ENCODE measurements at places on chromosomes 4 and X.

DNA sequence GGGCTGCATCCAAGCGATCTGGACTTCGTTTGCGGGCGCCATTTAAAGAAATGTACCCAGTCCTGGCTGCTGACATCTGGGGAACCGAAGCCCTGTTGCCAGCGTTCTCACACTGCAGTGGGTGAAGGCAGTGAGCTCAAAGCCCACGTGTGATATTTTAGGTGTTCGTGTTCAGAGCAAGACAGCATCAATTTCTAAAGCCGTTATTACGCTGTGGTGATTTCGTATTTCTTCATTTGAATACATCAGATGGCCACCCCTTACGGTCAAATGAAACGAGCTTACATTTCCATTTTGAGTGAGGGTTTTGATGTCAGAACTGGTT, 376 bp upstream of the C4orf36 start:
- no peak for DNase-seq

GRCh38 chrX:40127052-40127451, 29.3 kb upstream of the BCOR start:
- DNase-seq: peak; percentile 40

DNA sequence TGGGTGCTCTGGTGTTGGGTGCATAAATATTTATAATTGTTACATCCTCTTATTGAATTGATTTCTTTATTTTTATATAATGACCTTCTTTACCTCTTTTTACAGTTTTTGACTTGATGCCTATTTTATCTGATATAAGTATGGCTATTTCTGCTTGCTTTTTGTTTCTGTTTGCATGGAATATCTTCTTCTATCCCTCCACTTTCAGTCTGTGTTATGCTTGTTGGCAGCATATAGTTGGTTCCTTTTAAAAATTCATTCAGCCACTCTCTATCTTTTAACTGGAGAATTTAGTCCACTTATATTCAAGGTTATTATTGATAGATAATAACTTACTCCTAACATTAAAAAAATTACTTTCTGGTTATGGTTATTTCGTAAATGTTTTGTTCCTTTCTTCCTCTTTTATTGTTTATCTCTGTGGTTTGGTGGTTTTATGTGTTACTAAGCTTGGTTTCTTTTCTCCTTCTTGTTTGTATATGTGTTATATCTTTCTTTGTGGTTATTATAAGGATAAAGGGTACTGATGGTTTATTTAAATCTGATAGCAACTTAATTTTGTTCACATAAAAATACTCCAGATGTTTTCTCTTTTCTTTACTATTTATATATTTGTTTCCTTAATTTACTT, 69.5 kb downstream of the IL15 start:
- DNase-seq: no peak

- peak; percentile 13 for DNase-seq
These were observed 26.9 kb upstream of the GJB1 start for GRCh38 chrX:71195964-71196649.

DNA sequence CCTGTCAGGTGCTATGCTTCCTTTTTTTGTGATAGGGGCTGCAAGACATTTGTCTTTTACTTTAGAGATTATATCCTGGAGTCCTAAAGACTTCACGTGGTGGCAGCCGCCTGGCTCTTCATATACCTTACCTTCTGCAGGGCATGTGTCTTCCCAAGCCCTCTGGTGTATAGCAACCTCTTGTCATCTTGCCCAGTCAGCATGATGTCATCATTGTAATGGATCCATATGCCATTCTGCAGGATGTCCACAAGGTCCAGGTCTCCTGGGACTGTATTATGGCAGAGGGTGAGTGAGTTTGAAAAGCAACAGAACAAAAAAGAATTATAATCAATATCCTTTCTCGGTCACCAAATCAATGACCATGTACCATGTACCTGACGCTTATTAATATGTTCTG, 82.2 kb upstream of the SCOC start:
- no peak for DNase-seq

- DNase-seq: no peak
These were observed 257.2 kb downstream of the SNCA start for GRCh38 chr4:89579771-89580170.

All from CD4-positive, alpha-beta T cell treated with Interleukin-6 for 4 hours (primary cell).